ENCODE measurements at places on chromosomes 13 and 19. TPM values are rescaled to one million over a fixed set of nuclear protein-coding genes. Genes with fewer than 3 reads are reported as not detected.

GJB6 gene
- polyA plus RNA-seq: not detected

DNA sequence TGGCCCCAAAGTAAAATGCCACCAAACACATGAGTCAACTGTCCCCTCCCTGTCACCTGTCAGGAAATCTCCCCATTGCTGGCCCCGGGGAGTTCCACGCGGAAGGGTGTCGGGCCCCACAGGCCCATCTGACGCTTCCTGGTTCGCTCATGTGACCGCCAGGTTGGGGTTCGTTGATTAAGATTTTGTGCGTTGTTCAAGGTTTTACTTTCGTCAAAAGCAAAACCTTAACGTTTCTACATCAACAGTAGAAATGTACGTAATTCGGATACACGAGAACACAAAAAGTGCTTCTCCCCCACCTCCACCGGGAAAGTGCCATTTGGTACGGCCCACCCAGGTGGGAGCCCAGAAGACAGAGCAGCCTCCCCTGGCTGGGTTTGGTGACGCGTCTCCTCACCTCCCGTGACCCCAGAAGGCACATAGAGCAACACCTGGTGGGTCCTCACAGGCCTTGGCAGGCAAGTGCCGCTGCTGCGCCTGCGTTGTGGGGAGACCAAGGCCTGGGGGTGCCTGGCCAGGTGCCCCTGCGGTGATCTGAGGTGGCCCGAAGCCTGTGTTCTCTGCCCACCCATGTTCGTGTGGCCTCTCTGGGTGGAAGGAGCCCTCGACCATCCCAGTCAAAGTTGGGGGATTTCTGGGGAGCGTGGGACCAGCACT is 161.6 kb downstream of the KDM4B start:
- no peak for DNase-seq

RNF113B gene
- polyA plus RNA-seq: not detected

DNA sequence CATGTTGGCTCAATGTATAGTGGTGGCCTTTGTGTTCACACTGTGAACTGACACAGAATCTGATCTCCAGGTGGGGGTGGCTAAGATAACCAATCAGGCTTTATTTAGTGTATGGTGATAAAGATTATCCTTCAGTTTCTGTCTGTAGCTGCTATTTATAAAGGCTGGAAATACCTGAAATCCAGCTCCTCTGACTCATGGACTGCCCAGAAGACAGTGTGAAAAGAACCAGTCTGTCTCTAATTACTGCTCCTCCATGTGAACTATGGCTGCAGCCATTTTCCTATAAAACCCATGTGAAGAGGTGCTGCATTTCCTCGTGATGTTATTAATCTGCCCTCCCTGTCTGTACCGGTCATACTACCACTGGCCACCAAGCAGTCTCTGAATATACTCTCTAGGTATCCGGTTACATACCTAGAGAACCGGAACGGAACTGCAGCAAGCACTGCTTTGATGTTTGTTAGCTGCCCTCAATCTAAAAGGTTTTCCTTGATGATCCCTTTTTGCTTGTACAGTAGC is 238.0 kb downstream of the LHFPL6 start:
- DNase-seq: peak; percentile 55

ZNF578 gene
- polyA plus RNA-seq: 0.65 TPM

DNA sequence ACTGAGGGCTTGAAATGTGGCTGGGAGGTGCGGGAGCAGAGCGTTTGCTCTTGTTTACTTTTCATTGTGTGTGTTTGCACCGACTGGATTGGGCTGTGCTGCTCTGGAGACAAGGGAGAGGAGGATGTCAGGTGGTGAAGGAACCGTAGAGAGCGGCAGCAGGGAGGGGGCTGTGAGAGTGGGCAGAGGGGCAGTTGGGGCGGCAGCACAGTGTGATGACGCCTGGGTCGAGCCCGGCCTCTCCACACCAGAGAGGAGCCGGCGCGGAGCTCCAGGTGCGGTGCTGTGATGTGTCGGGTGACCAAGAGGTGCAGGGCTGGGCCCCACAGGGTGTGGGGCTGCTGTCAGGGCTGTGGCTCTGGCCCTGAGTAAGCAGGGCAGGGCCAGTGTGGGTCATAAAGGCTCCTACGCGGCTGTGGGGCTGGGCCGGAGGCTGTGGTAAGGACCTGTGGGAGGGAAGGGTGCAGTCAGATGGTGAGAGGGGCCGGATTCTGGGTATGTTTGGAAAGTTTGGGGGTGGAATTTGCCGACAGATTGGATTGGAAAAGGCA is 10.5 kb downstream of the NAXD start:
- no peak for DNase-seq

DNA sequence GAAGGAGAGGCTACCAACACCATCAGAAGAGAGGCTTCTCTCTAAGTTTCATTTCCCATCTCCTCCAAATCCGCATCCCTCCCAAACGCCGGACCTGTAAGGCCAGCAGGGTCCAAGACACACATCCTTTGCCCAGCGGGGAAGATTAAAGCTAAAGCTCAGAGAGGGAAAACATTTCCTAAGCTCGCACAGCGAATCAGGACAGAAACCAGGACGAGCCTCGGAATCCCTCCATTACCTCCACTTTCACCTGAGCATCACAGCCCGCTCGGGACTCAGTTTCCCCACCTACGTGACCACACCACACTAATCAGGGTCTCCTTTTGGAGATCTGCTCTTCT is 711 bp upstream of the FOSB start:
- no peak for DNase-seq

DNA sequence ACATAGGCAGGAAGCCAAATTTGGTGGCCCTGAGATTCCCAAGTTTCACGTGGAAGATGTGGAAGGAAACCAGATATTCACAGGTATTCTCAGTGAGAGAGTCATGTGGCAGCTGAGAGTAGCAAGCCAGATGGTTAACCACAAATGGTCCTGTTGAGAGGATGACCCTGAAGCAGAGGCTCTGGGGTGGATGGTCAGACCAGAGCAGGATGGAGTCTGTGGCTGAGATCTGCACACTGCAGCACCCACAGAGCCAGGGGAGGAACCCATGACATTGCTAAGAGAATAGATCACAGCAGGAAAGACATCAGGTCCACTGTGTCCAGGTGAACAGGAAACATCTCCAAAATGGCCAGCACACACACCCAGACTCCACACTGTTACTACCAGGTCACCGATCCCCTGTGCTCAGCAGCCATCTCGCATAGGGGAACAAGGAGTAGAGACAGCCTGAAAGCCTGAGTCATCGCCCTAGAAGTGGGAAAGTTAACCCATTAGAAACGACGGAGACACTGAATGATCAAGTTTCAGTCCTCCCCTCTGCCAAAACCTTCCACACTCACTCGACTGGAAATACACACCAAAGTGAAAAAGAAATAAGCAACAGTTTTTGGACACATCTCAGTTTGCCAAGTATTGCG is 160.0 kb downstream of the RBM26 start:
- no peak for DNase-seq

DNA sequence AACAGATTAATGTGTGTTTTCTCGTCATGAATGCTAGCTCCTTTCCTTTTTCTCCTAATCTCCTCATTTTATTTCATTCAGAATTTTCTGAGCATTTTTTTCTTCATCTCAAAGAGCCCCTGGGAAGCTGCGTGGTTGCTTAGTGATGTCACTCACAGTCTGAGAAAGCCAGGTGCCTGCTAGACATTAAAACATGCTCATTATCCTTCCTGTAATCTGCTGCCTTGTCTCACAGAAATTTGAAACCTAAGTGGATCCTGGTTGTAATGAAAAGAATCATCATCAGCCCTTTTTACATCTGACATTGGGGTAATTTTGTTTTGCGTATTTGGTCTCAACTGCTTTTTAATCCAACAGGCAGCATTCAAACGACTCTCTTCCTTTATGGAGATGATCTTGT is 108.2 kb upstream of the RNF113B start:
- no peak for DNase-seq

GRCh38 chr13:76335463-76335862 is 550.7 kb downstream of the KCTD12 start:
- DNase-seq: no peak

ZNF570 gene
- polyA plus RNA-seq: 1.1 TPM

PGLYRP2 gene
- polyA plus RNA-seq: not detected

DNA sequence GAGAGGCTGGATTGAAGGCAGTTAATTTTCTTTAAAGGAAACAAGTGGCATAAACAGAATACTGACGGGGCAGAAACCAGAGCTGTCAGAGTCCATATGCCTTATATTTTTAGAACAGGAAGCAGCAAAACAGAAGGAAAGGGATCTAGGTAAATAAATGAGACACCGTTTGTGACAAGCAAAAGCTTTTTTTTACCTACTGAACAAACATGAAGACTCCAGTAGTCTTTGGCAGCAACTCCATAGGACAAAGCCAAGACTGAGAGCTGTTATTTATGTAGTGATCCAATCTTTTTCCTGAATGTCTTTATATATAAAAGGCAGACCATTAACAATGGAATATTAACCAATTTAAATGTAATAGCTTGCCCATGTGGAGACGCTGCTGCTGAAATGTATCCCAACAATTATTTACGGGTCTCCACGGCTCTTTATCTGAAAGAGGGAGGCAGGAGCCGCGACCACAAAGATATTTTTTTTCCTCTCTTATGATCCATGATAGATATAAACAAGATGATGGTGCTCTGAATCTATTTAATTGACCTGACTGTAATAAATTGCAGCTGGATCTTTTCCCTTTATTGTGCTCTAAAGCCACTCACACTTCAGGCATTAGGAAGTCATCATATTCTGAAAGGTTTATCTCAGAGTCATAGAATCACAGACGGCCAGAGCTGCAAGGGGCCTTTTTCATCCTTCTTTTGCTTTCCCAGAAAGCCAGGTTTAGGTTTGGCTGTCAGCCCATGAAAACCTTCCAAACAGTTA is 687.8 kb downstream of the EFNB2 start:
- peak; percentile 56 for DNase-seq

Data from lung (tissue), 17 donors.